Kidney epithelial cell (primary cell): ENCODE measurements at places on chromosomes 3 and 15. TPM values are rescaled to one million over a fixed set of nuclear protein-coding genes. Genes with fewer than 3 reads are reported as not detected.
A peak's percentile ranks its signal among the peaks of the same experiment; 100 is the strongest.

The LYZL4 gene
- not detected in 2 replicates for total RNA-seq

The GP5 gene
- 0.07 and 0.42 TPM in 2 replicates for total RNA-seq

The SLC25A26 gene
- 26.5 and 41.2 TPM in 2 replicates for total RNA-seq

DNA sequence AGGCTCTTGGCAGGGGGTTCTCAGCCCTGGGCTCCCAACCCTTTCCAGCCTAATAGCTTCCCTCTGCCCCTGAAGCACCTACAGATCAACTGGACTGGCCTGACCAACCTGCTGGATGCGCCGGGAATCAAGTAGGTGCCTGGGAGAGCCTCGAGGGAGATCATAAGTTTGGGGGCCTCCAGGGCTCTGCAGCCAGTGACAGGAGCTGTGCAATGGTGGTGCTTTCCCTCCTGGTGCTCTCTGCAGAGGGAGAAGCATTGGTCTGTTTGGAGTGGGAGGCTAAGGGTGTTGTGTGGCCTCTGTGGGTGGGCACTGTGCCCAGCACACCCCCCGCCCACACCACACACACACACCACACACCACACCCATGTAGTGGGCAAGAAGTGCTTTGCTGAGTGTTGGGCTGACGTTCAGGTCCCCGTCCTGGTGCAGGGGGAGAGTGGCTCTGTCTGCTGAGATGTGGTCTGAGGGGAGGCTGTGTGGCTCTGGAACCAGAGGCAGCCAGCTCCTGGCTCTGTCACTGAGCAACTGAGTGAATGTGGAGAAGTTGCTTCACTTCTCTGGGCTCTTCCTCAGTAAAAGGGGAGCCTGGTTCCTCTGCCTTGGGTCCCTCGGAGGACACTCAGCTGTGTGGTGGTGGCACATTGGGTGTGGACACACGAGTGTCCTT, 26.3 kb downstream of the ESYT3 start:
- no peak for DNase-seq

- DNase-seq = no peak
Measured at GRCh38 chr3:192339214-192339613, 388.1 kb downstream of the FGF12 start.

- peak; percentile 76 for DNase-seq
Measured at GRCh38 chr3:124834723-124835718, 52.1 kb downstream of the ITGB5 start.

DNA sequence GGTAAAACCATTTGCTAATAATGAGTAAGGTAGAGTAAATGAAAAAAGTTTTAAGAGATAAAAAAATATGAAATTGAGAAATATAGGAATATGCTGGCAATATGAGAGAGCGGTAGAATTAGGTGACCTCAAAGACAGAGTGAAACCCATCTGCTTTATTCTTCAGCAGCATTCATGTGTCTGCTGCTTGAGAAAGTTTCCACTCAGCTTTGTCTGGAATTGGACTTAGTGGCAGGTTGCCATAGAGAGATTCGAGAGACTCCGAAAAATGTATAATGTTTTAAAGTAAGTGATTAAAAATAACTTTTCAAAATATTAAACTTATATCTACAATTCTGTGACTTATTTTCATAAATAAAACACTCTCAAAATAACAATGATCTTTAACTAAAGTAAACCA, 5.0 kb downstream of the SUCNR1 start:
- DNase-seq = no peak

- DNase-seq = no peak
Measured at GRCh38 chr15:69424001-69424400, 9.9 kb downstream of the KIF23 start.

- no peak for DNase-seq
Measured at GRCh38 chr15:28153492-28154119, 54.5 kb upstream of the OCA2 start.

- no peak for DNase-seq
Measured at GRCh38 chr15:73034221-73034620, 18.0 kb upstream of the NEO1 start.

- no peak for DNase-seq
Measured at GRCh38 chr3:142180761-142181362, 31.5 kb upstream of the TFDP2 start.
